ENCODE measurements at places on chromosomes 2 and 18.

GRCh38 chr2:199833525-199833924 is 17.5 kb downstream of the FTCDNL1 start:
- DNase-seq = no peak

DNA sequence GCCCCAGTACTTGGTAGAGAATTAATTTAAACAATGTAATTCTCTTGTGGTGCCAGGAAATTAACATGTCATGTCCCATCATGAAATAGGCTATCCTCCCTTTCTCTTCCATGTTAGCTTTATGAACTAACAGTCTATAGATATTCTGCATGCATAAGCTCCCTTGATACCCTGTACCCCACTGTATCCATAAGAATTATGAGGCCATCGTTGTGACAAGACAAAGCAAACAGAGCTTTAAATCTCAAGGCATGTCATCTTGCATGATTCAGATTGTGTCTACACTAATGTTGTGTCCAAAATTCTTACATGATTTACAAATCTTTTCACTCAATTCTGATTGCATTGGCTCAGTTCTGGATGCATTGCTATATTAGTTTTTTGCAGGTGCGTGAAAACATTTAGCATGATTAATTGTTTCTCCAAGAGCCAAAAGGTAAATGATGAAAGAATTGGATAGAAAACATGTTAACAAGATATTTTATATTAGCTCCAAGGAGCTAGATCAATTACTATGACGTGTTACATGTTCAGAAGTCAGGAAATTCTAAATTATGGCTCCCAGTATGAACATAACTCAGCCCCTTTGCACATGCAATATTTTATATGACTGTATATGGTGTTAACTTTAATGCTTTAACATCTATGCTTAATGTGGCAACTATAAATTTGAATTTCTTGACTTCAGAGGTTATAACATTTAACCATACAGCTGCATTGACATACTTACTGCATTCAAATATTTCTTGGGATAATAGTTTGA is 620.3 kb downstream of the SLC4A3 start:
- no peak for DNase-seq

DNA sequence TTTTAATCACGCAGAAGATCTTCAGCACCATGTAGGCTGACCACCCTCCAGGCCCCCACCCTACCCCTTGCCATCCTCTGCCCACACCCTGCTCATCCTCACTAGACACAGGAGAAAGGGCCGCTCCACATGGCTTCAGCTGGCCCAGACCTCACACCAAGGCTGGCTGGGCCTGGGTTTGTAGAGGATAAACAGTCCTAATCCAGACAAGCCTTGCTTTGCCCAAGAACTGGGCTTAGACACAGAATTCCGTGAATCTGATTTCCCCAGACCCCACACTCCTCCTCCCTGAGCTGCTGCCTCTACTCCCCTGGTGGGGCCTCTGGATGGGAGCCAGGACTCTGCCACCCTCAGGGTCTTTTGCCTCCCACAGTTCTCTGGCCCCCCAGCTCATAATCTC is 185.3 kb downstream of the CYP26B1 start:
- DNase-seq = no peak

DNA sequence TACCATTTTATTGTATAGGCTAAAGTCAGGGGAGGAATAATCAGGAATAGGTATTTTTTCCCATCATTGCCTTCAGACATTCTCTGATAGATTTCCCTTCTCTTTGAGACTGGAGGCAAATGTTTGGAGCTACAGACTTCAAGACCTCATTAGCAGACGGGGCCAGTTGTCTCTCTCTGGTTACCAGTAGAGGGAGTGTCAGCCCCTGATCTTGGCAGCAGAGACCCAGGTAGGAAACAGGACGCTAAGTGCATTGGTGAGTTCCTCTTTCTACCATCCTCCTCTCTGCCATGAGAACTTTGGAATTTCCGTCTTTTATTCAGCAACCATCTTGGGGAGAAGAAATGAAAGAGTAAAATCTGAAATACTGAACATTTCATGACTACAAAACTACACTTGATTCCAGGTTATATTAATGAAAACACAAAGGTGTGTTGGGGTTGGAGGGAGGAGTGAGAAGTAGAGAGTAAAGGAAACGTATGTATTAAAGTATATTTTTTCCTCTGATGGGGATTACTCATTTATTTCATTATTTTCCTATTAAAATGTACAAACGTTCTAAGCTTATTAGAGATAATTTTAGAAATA is 186.2 kb upstream of the GCFC2 start:
- no peak for DNase-seq

DNA sequence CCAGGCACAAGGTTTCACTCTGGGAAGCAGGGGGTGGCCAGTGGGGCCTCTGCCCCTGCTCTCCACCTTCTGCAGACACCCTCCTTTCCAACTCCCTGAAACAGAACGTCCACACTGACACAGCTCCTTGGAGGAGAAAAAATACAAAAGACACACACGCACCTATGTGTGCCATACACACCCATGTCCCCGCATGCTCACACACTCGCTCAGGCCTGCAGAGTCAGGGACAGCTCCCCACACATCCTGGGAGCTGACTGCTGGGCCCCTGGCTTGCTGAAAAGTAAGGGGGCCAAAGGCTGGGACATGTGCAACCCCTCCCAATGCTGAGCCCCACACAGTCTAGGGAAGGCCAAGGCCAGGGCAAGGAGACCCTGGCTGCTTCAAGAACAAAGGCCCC is 200.5 kb downstream of the TNS1 start:
- no peak for DNase-seq

- peak; percentile 73 for DNase-seq
These were observed 110.8 kb upstream of the OTOS start for GRCh38 chr2:240250985-240251847.

- no peak for DNase-seq
These were observed 259.2 kb downstream of the OSR1 start for GRCh38 chr2:19099181-19099580.

DNA sequence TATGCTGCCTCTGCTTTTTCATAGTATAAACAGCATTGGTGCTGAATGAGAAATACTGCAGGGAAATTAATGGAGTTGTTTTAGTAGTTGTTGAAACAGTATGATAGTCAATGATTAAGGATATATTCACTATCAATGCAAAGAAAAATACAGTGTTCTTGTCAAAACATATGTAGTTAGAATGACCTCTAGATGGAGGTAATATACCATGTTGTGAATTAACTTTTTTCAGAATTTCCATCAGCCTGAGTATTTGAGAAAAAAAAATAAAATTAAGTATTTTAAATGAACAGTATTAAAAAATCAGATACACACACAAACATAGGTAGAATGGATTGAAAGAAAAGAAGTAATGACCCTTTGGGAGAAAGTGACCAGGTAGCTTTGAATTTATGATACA is 59.5 kb downstream of the RMDN2 start:
- no peak for DNase-seq

DNA sequence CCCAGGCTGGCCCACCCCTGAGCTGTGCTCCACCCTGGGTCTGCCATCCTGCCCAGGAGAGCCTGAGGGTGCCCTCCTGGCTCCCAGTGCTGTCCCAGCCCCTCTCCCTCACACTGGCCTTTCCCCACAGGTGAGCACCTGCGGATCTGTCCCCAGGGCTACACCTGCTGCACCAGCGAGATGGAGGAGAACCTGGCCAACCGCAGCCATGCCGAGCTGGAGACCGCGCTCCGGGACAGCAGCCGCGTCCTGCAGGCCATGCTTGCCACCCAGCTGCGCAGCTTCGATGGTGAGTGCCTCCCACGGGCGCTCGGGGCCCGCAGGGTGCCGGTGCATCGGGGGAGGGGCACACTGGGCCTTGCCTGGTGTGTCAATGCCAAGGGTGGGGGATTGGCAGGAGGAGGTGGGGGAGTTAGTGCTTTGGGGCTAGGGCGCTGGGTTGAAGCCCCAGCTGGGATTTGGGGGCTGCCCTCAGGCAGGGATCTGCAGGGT is 23.5 kb downstream of the GPC1 start:
- DNase-seq = no peak

DNA sequence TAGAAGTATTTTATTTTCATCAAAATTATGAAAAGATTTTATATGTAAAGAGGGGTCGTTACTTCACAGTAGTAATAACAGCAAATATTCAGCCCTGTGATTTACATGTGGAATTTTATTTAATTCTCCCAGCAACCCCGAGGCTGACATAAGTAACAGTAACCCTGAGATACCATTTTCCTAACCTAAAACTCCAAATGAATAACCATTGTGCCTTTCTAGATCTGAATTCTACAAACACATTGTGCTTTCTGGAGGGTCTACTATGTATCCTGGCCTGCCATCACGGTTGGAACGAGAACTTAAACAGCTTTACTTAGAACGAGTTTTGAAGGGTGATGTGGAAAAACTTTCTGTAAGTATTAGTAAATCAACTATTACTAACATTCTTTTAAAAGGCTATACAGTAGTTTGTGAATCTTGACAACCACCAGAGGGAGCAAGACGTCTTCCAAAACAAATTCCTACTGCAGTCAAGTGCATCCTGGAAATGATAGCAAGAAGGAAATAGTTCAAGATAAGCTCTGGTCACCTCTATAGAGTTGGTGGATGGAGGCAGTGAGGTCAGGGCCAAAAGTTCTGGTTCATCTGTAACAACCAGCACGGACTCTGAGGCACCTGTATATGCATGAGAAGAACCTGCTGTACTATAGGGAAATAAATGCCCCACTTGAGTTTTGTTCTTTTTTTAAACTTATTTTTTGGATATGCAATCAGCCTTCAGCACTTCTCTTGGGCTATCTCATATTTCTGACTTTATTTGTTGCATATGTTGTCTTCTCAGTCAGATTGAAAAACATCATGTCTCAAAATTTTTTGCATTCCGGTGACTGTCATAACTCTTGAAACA is 37.4 kb downstream of the ACTR2 start:
- DNase-seq = no peak

DNA sequence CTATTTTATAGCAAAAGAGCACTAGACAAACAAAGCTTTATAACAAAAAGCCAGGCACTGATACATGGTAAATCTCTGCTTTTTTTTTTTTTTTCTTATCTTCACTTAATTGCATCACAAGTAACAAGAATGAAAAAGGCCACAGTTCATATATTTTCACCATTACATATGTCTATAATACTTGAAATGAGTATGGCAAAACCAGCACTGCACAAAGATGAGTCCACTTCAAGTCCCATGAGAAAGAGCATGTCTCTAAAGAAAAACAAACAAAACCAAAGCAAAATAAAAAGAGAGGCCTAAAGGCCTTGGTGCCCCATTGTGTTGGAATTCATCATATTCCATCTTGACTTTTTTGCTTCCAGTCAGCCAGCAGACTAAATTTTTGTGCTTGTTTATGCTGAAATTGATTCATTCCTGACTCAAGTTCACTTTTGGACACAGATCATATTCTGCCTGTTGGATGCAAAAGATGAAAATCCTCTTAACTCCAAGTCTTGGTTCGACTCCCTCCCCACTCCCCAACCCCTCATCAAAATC is 264.9 kb upstream of the CCDC68 start:
- no peak for DNase-seq

DNA sequence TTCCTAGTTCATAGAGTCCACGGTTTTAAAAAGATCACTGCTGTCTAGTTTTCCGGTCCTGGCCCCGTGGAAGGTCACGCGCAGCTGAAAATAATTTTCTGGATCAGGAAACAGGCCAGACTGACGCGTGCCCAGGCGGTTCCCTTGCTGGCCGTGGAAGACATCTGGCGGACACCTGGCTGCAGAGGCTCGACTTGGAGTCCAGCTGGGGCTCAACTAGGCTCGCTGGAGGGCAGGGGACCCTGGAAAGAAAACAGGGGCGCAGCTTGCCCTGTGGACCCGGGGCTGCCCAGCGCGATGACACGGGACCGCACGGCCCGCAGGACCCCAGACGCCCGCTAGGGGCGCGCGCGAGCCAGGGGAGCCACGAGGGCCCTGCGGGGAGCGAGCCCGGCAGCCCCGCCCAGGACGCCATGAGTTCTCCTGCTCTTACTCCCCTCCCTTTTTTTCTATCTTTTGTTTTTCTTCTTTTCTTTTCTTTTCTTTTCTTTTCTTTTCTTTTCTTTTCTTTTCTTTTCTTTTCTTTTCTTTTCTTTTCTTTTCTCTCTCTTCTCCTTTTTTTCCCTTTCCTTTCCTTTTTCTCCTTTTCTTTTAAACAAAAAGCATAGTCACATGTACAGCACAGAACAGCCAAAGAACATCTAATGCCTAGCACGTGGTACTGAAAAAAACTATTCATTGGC is 43.2 kb upstream of the UBE2F start:
- peak; percentile 68 for DNase-seq

GRCh38 chr2:105848367-105848766 is 103.7 kb downstream of the NCK2 start:
- no peak for DNase-seq

GRCh38 chr2:207352978-207353671 is 176.6 kb upstream of the CREB1 start:
- no peak for DNase-seq

DNA sequence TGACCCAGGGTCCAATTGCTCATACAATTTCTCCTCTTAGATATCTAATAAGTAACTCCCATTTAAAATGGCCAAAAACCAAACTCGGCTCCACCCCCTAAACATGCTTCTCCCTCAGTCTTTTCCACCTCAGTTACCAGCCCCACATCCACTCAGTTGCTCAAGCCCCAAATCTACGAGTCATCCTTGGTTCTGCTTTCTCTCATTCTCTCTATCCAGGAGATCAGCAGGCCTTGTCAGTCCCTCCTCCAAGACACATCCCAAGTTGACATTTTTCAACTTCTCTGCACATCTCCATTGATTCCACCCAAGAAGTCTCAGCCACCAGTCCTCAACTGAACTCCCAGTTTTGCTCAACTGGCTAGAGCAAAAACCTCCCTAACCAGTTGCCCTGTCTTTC is 40.5 kb upstream of the RTN4 start:
- DNase-seq = no peak

- no peak for DNase-seq
These were observed 98.6 kb upstream of the NCK2 start for GRCh38 chr2:105645938-105646773.

DNA sequence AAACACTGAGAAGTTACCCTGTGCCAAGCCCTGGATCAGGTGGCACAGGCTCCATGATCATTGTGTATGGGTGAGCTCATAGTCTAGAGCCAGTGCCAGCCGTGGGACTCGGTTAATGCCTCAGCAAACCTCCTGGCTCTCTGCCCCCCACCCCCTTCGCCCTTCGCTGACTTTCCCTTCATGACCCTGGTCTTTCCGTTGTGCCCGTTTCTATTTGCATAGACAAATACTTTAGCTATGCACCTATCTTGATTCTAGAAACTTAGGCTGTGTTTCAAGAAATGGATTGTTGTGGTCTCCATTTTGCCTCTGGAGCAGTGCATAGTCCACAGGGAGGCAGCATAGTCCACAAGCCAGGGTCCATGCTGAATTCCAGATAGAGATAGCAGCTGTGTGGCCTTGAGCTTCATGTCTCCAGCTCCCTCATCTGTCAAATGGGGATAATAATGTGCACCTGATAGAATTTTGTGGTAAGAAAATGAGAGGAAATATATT is 44.8 kb upstream of the KDM3A start:
- peak; percentile 24 for DNase-seq

- DNase-seq = no peak
These were observed 55.4 kb upstream of the ZNF396 start for GRCh38 chr18:35432565-35433001.

DNA sequence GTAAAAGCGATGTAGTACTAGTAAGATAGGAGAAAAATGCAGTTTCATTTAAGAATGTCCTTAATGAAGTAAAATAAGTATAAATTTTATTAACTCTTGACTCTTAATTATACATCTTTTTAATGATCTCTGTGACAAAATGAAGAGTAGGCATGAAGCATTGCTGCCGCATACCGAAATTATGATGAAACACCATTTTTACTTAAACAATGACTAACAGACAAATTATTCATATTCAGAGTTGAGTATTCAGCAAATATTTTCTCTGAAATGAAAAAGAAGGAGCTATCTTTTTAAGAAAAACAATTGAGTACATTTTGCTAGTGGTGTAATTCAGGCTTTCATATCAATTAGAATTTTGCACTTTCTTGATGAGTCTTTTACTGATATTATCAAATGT is 150.6 kb upstream of the DOCK10 start:
- DNase-seq = no peak
